T-helper 22 cell (primary cell): ENCODE measurements at places on chromosomes 2 and 18.
A peak's percentile ranks its signal among the peaks of the same experiment; 100 is the strongest.

- no peak for DNase-seq
Observed at GRCh38 chr18:54278615-54279014, 9.3 kb downstream of the POLI start.

GRCh38 chr2:122692400-122693083 lies 937.1 kb downstream of the TSN start:
- DNase-seq = no peak

DNA sequence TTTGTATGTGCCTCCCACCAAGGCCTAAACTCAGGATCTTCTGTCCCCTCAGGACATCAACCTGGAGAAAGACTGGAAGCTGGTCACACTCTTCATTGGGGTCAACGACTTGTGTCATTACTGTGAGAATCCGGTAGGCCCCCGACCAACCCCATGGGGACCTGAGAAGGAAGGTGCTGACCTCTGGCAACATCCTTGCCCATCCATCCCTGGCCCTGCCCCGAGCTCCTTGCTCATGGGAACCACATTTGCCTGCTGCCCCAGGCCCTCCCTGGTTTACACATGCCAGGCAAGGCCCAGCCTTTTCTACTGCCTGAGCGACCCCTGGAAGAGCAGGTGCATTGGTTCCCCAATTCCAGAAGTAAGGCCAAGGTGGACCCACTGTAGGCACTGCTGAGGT lies 125.3 kb upstream of the PPP1CB start:
- DNase-seq = no peak

DNA sequence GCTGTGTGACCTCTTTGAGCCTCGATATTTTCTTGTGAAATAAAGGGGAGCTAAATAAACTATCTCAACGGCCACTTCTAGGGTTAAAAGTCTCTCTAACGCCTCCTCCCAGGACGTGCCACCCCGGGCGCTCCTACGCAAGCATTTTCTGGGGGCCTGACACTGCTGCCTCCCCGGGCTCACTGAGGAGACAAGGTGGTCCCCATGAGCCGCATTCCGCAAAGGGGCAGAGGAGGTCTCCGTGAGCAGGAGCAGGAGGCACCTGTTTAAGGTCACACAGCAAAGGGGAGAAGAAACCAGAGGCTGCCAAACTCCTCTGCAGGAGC lies 913 bp upstream of the WNT10A start:
- DNase-seq = no peak

GRCh38 chr2:143371616-143372015 lies 242.4 kb downstream of the ARHGAP15 start:
- no peak for DNase-seq

- no peak for DNase-seq
Observed at GRCh38 chr2:157785866-157786662, 90.1 kb downstream of the ACVR1 start.

- no peak for DNase-seq
Observed at GRCh38 chr2:12091201-12091806, 344.9 kb downstream of the LPIN1 start.

DNA sequence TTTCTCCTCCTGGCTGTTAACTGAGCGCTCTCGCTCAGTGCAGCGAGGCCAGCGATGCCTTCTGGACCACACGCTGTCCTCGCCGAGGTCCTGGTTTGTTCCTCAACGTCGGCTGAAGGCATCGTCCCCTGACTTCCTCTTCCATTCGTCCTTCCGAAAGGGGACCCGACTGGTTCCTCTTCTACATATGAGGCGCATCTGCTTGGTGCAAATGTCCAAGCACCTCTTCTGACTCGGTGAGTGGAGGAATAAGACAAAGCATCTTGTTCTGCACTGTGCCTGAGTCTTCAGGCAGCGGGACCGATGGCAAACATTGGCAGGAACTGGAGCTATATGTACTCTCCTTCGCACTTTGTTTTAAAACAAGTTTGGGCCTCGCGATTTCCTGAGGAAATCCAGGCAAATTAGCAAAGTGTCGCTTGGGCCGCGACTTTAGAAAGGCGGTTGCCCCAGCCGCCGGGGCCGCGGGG lies 621 bp upstream of the KCNS3 start:
- no peak for DNase-seq

GRCh38 chr18:48104705-48105104 lies 174.2 kb upstream of the SMAD2 start:
- DNase-seq = no peak

- no peak for DNase-seq
Observed at GRCh38 chr2:77108915-77109314, 413.3 kb downstream of the LRRTM4 start.

DNA sequence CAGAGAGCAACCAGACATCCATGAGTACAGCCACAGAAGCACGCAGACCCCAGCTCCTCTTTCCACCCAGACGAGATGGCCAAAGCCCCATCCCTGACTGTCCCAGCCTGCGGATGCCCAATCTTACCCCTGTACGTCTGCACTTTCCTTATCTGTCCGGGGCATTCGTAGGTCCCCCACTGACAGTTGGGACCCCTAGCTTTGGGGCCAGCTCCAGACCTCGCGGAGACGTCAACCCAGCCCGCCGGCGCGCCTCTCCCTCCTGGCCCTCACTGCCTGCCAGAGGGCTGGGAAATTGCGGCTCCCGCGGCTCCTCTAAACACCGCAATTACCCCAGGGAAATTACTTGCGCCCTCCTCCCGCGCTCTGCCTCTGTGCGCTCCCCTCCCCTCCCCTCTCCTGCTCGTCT lies 2.3 kb downstream of the ECEL1 start:
- no peak for DNase-seq

DNA sequence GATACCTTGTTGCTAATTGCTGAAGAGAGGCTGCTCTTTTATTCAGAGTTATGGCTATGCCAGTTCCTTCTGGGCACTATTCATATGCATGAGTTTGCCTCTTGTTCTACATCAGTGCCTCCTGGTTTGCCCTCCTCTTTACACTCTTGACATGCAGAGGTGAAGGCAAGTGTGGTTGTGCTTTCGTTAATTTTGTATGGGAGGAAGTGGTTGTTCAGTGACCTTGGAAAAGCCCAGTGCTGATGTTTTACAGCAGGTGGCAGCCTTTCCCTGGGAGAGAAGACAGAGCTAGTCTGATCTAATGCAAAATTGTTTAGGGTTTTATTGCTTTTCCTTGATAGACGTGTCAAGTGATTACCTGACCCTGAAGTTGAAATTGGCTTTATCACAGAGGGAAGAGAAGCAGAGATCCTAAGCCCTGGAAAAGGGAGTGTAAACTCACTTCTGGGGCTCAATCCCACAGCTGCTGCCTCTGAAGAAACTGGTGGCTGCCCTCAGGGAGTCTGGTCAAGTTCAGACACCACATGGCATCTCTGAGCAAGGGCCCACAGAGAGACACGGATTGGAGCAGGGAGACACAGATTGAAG lies 30.5 kb upstream of the VPS54 start:
- peak; percentile 13 for DNase-seq

- no peak for DNase-seq
Observed at GRCh38 chr18:2448565-2449151, 122.6 kb downstream of the METTL4 start.

- DNase-seq = no peak
Observed at GRCh38 chr2:215652388-215652787, 216.5 kb upstream of the FN1 start.

DNA sequence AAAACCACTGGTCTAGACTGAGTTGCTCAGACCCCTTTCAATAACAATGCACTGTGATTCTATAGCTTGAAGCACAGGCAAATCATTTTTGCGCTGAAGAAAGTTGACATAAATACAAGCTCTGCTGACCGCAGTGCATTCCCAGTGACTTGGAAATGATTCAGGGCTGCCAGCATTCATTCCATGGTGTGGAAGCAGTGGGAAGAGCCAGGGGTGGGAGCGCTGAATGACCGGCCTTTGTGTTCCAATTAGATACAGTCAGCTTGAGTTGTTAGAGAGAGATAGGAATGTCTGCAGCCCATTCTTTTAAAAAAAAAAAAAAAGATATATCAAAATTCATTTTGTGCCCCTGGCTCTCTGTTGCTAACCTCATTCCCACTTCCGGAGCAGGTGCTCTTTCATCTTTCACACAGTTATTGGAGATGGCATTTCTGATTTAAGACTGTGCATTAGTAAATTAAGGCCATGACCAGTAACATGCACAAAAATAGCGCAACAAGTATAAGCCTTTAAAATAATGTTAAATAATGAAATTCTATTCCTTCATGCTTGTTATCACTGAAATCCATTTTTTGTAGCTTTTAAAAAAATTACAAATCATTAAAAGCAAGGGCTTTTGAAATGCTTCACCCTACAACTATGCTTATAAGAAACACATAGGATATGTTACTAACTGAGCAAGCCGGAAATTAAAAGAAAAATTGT lies 59.4 kb upstream of the CTLA4 start:
- DNase-seq = no peak

- DNase-seq = no peak
Observed at GRCh38 chr2:232888839-232889529, 18.9 kb downstream of the SNORC start.

- no peak for DNase-seq
Observed at GRCh38 chr2:23611839-23612238, 226.9 kb downstream of the KLHL29 start.

- no peak for DNase-seq
Observed at GRCh38 chr2:28160986-28161425, 231.7 kb upstream of the FOSL2 start.

- DNase-seq = no peak
Observed at GRCh38 chr2:164992818-164993217, 37.5 kb upstream of the SLC38A11 start.

DNA sequence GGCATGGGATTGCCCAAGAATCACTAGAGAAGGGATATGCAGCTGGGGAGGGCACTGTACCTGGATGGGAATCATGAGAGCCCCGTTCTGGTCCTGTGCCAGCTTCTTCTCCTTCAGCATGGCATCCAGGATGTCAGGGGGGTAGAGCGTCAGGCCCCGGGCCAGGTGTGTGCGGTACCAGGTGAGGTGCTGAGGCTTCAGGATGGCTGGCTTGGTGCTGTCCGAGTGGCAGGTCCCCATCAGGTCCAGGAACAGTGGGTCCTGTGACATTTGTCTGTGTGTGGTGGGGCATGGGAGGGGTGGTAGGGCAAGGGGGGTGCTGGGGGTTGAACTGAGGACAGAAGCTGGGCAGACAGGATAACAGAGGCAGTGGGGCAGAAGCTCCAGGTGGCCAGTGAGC lies 13.2 kb downstream of the CFAP65 start:
- no peak for DNase-seq

DNA sequence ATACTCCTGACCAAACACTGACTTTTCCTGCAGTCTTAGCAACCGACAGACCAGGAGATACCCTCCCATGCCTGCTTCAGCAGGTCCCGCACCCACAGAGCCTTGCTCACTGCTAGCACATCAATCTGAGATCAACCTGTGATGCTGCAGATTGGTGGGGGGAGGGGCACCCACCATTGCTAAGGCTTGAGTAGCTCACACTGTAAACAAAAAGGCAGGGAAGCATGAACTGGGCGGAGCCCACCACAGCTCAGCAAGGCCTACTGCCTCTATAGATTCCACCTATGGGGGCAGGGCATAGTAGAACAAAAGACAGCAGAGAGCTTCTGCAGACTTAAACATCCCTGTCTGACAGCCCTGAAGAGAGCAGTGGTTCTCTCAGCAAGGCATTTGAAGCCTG lies 109.7 kb downstream of the SP100 start:
- DNase-seq = no peak

DNA sequence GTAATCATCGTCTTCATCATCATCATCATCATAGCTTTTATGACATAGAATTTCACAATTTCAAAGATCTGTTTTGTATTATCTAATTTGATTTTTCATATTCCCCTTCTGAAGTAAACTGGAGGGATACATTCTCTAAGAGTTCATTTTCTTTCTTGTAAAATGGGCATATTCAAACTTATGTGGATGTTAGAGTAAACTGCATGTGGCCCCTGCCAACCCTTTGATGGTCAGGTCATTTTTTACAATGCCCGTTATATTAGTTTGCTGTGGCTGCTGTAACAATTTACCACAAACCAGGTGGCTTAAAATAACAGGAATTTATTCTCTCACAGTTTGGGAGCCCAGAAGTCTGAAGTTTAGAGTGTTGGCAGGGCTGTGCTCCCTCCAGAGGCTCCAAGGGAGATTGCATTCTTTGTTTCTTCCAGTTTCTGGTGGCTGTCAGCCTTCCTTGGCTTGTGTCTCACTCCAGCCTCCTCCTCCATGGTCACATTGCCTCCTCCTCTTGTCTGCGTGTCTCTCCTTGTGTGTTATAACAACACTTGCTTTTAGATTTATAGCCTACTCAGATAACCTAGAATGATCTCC lies 127.5 kb upstream of the MMADHC start:
- DNase-seq = no peak

GRCh38 chr2:37365669-37366068 lies 21.2 kb downstream of the QPCT start:
- no peak for DNase-seq

DNA sequence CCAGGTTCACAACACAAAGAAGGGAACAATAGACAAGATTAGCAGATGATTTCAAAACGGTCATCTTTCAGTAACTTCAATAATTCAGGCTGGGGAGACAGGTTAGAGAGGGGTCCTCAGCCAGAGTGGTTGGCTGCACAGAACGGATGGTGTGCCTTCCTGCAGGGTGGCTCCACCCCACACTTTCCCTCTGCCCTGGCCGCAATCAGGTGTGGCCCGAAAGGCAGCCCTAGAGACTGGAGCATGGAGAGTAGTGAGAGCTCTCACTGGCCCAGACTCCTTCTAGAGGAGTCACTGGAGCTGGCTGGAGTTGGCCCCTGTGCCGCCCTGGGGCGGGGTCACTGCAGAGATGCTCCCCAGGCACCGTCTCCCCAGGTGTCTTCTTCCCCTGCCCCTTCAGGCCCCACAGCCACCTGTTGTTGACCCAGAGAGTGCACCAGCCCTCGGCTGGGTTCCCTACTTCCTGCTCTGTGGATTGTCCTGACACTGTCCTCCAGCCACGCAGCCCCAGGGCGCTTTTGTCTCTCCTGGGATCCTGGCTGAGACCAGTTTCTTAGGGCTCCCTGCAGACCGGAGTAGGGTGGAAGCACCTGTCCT lies 126.8 kb downstream of the PXDN start:
- no peak for DNase-seq

DNA sequence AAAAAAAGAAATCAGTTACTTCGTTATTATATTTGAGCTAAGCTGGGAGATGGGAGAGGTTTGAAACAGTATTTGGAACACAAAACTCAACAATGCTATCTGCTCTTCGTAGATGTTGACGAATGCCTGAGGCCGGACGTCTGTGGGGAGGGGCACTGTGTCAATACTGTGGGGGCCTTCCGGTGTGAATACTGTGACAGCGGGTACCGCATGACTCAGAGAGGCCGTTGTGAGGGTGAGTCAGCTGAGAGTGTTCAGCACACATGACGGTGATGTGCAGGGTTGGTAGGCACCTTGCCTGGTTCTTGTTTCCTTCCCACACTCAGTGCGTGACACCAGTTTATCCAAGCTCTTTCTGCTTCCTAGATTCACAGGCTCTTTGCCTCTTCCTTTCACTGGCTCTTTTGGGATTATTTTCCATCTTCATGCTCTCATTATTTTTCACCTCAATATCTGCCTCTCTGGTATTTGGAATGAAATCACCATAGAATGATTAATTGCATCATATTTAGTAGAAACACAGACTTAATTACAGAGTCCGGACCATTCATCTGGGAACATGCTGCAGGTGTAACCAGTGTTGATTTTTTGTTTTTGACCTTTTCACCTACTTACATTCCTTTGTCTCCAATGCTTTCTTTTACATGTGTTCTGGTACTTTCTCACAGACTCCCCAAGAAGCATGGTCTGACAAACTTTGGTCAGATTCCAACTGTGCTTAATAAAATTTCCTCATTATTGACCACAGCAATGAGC lies 200.6 kb upstream of the RASGRP3 start:
- DNase-seq = peak; percentile 38

GRCh38 chr18:78965917-78966792 lies 13.5 kb upstream of the SALL3 start:
- DNase-seq = no peak

- DNase-seq = no peak
Observed at GRCh38 chr2:118918017-118918416, 24.0 kb upstream of the MARCO start.

GRCh38 chr2:55204536-55204935 lies 27.6 kb downstream of the CLHC1 start:
- DNase-seq = no peak
